ENCODE measurements at places on chromosomes 12 and 14. TPM values are rescaled to one million over a fixed set of nuclear protein-coding genes. Genes with fewer than 3 reads are reported as not detected.
A peak's percentile ranks its signal among the peaks of the same experiment; 100 is the strongest.

GRCh38 chr14:32190673-32191072 is 11.2 kb upstream of the RNU6-7 start:
- no peaks in the 10 kb centered on the region for H3K4me1 ChIP-seq
- no peaks in the 10 kb centered on the region for H3K36me3 ChIP-seq
- H3K27me3 ChIP-seq = no peaks in the 10 kb centered on the region
- no peak for DNase-seq

GRCh38 chr12:30138483-30138882 is 354.7 kb upstream of the TMTC1 start:
- H3K27me3 ChIP-seq = no peaks in the 10 kb centered on the region
- no peak overlapping the region for H3K27ac ChIP-seq
- no peaks in the 10 kb centered on the region for H3K4me1 ChIP-seq
- no peak for DNase-seq
- H3K36me3 ChIP-seq = no peaks in the 10 kb centered on the region

DNA sequence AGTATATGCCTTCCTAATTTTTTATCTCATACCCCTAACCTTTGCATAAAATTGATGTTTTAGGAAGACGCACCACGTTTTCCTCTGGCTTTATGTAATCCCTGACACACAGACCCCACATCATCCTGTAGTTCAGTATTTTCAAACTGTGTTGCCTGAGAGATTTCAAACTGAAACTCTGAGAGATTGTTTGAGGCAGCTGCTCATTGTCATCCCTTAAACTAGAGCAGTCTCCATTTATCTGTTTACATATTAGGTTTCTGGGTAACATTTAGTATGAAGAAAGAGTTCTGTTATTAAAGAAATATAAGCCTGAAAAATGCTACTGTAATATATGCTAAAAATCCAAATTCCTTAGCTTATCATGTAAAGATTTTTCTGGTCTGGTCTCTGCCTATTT is 24.3 kb downstream of the MNAT1 start:
- H3K4me1 ChIP-seq = no peaks in the 10 kb centered on the region
- H3K36me3 ChIP-seq = no peaks in the 10 kb centered on the region
- no peak overlapping the region for H3K4me3 ChIP-seq
- H3K27ac ChIP-seq = no peak overlapping the region

DNA sequence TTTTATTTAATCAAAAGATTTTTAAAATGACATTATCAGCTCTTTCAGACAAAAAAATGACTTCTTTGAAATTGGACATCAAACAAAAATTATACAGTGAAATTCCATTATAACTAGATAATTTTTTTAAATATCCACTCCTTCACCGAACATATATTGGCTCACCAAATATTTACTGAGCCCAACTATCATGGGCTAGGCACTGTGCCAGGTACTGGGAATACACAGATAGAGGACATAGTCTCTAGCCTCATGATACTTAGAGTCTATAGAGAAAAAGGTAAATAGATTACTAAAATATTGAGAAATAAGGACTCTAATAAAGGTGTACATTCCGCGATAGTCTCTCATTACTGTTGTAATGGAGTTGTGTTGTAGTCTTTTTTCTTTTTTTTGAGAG is 219.9 kb downstream of the SEC23A start:
- H3K27ac ChIP-seq = no peak overlapping the region
- H3K4me3 ChIP-seq = no peak overlapping the region
- no peaks in the 10 kb centered on the region for H3K36me3 ChIP-seq
- no peaks in the 10 kb centered on the region for H3K4me1 ChIP-seq

- no peak overlapping the region for H3K4me3 ChIP-seq
- H3K27me3 ChIP-seq = no peaks in the 10 kb centered on the region
- no peak overlapping the region for H3K27ac ChIP-seq
- no peaks in the 10 kb centered on the region for H3K4me1 ChIP-seq
- H3K36me3 ChIP-seq = no peaks in the 10 kb centered on the region
- no peak for DNase-seq
Measured at GRCh38 chr12:127556231-127556886, 710.6 kb upstream of the TMEM132C start.

DNA sequence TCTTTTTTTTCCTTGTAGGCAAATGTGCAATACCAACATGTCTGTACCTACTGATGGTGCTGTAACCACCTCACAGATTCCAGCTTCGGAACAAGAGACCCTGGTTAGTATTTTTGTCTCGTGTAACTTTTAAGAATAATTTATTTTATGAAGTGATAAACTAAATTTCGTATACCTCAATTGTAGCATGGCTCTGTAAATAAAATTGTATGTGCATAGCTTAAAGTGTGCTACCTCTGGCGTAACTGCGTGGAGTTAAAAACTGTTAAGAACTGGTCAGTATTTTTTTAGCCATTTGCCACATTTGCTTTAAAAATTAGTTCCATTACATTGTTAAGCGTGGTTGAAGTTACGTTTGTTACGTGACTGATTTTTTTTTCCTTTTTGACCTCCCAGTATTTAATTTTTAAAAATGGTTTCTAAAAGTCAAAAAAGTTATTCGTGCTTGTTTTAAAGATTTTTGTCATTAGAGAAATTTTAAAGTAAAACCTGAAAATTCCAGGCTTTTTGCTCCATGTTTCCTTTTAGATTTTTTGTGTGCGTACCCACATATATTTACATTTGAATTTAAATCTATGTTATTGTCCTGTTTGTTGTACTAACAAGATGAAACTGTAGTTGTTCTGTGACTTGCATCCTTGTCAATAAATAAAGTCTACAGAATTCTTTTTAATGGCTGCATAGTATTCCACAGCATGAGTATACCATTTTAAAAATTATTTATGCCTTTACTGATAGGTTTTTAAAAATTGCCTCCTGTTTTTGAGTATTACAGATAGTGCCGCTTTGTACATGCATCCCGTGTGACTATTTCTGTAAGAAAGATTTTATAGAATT is 1.4 kb downstream of the MDM2 start:
- H3K27ac ChIP-seq = peak overlapping the region; percentile 96
- H3K4me1 ChIP-seq = peaks cover 16% of the 10 kb centered on the region
- no peaks in the 10 kb centered on the region for H3K27me3 ChIP-seq
- no peak for DNase-seq

DNA sequence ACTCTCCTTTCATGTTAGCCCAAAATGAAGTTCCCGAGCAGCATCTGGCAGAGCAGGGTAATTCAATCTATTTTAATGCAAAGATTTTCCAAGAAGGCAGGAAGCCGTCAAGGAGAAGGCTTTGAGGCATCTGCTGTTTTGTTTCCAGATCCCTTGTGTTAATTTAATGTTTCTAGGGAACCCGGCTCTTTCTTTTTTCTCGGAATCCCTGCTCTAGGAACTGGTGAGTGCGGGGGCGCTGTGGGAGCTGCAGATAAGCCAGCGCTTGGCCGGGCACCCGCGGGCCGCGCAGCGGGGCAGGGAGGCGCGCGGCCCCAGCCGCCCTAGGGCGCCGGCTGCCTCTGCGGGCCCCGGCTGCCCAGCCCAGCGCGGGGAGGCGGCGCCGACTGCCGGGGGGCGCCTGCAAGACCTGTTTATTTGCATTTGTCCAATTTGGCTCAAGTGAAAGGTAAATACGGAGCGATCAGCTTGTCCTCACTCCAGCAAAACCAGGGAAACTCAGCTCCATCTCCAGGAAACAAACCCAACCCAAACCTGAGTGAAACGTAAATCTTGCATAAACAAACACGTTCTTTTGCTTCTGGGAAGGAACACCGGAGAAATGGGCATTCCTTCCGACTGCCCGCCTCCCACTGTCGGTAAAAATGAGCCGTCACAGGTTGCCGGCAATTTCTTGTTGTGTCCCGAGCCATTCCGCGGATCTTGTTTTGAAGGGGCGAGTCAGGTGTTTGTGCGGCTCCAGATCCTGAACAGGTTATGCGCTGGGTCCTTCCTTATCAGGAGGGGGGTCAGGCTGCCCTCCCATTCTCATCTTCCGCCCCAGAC is 65.1 kb downstream of the CRADD start:
- peak overlapping the region; percentile 43 for H3K4me3 ChIP-seq
- H3K36me3 ChIP-seq = no peaks in the 10 kb centered on the region
- H3K4me1 ChIP-seq = no peaks in the 10 kb centered on the region
- H3K27me3 ChIP-seq = no peaks in the 10 kb centered on the region
- DNase-seq = peak; percentile 63
- H3K27ac ChIP-seq = peak overlapping the region; percentile 92

GRCh38 chr12:18224745-18225144 is 36.6 kb upstream of the PIK3C2G start:
- no peaks in the 10 kb centered on the region for H3K27me3 ChIP-seq
- H3K27ac ChIP-seq = no peak overlapping the region
- no peaks in the 10 kb centered on the region for H3K36me3 ChIP-seq
- H3K4me1 ChIP-seq = no peaks in the 10 kb centered on the region
- no peak overlapping the region for H3K4me3 ChIP-seq

DNA sequence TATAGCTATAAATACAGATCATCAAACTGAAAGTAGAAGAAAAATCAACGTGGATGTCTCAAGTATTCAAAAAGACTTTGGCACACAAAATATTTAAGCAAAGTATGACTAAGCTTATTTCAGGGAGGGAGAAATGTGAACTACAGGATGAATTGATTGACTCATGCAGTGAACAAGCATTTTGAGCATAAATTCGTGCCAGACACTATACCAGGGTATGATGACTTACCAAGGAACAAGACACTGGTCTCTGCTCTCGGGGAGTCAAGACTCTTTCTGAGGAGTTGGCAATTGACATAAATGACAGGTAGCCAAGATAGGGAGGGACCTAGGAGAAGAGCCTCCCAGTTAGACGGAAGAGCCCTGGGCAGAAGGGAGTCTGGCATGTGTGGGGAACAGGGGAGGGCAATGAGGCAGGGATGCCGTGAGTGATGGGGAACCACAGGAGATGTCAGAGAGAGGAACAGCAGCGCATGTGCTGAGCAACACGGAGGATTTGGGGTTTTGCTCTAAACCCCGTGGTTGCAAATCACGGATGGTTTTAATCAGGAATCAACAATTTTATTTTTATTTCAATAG is 115.2 kb downstream of the TMEM132D start:
- no peaks in the 10 kb centered on the region for H3K27me3 ChIP-seq
- H3K4me1 ChIP-seq = no peaks in the 10 kb centered on the region

DNA sequence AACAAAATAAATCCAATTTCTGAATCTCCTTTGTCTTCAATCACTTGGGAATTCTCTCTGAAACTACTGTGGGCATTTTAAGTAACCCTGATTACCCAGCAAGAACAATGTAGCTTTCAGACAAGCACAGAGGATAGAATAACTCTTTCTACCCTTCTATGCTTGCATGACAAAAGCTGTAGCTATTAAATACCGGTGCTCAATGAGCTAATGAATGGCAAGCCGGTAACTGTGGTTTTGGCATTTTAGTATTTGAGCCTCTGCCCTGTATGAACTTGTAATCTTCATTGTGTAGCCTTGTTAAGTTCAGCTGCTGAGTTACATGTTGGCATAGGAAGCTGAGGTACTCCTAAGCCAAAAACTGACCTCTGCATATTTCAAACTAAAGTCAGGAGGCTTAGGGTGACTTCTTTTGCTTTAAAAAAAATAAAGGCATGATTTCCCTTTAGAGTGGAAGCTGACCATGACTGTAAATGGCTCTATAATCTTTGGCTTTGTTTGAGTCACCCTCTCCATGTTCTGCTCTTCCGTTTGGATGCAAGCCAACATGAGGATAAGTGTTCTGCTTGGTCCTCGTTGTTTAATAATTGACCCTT is 171.0 kb upstream of the HIF1A start:
- peaks cover 23% of the 10 kb centered on the region for H3K4me1 ChIP-seq
- H3K36me3 ChIP-seq = no peaks in the 10 kb centered on the region
- H3K27me3 ChIP-seq = no peaks in the 10 kb centered on the region

GRCh38 chr12:66693901-66694513 is 15.1 kb upstream of the GRIP1 start:
- H3K4me1 ChIP-seq = no peaks in the 10 kb centered on the region
- no peak overlapping the region for H3K27ac ChIP-seq
- no peaks in the 10 kb centered on the region for H3K36me3 ChIP-seq
- DNase-seq = peak; percentile 78
- H3K4me3 ChIP-seq = no peak overlapping the region
- no peaks in the 10 kb centered on the region for H3K27me3 ChIP-seq

DNA sequence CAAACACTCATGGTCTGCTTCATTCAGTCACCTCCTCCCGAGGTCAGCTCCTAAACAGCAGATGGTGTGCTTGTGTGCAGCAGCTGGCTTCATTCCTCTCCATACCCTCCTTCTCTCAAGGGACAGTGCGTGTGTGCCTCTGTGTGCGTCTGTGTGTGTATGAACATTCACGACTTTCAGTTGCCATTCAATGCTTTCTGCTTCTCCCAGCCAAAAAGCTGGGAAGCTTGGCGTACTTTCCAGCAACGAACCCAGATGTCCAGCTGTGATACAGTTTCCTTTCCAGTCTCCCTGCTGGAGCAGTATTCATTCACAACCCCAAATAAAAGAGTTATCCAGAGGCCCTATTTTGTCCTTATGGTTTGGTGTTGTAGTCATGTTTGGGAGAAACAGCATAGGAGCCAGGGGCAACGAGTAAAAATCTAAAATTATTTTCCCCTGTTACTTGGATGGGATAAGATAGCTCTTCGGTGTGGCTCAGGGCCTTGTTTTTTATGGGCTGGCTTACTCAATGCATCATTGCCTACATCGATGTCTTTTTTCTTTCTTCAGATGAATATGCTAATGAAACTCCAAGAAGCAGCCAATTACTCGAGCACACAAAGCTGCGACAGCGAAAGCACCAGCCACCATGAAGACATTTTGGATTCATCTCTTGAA is 379.3 kb downstream of the NAV3 start:
- H3K4me1 ChIP-seq = no peaks in the 10 kb centered on the region
- H3K4me3 ChIP-seq = no peak overlapping the region
- DNase-seq = no peak
- H3K36me3 ChIP-seq = peaks cover 11% of the 10 kb centered on the region
- no peaks in the 10 kb centered on the region for H3K27me3 ChIP-seq

DNA sequence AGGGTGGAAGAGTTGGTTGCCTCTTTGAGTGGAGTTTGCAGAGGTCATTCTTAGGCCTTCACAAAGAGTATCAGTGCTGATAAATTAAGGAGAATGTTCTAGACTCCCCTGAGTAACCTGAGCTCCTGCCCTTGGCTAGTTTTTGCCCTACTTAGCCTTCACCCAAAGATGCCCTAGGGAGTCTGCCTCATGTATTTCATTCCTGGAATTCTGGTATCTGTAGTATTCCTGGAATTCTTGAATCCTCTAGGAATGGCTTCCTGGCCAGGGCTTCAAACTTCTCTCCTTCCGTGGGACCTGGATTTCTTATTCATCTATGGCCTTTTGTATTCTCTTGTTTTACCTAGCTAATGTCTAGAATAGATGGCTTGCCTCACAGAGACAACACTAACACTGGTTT is 701.1 kb downstream of the NOVA1 start:
- no peaks in the 10 kb centered on the region for H3K36me3 ChIP-seq
- no peak overlapping the region for H3K4me3 ChIP-seq
- no peak for DNase-seq
- H3K27me3 ChIP-seq = no peaks in the 10 kb centered on the region

GRCh38 chr14:34450958-34451357 is 11.1 kb downstream of the SPTSSA start:
- no peaks in the 10 kb centered on the region for H3K4me1 ChIP-seq
- H3K27me3 ChIP-seq = no peaks in the 10 kb centered on the region
- no peak overlapping the region for H3K4me3 ChIP-seq
- no peak for DNase-seq

The ARG2 gene
- 3.3 TPM for total RNA-seq

The ZNF664 gene
- 68.6 TPM for total RNA-seq

The SLC7A7 gene
- total RNA-seq = 39.8 TPM

The HOXC10 gene
- total RNA-seq = 3.3 TPM

Measured in tibial nerve (tissue), 4 donors.